ENCODE measurements at places on chromosomes 2 and 18.

- DNase-seq: no peak
Measured at GRCh38 chr2:2184549-2185249, 146.4 kb downstream of the MYT1L start.

DNA sequence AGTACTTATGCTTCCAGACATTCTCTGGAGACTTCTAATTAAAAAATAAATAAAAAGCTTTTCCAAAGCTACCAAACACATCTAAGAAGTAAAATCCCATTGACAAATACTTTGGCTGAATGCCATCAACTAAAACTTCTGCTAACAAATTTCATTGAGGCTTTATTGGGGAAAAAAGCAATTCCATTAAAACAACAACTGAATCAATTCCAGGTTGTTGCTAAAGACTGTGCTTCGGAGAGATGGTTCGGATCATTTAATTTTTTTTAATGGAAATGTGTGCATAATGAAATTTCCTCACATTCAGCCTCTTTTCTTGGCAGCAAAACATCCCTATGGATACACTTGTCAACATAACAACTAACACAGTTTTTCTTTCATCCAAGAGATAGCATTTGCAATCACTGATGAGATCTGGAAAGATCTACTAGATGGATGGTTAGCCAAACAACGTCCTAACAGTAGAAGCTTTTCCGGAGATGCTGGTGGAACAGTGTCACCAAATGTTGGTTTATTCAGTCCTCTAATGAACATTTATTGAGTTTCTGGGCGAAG is 446.1 kb upstream of the FAM98A start:
- DNase-seq: no peak

- DNase-seq: peak; percentile 56
Measured at GRCh38 chr18:74064510-74064909, 83.1 kb downstream of the FBXO15 start.

- no peak for DNase-seq
Measured at GRCh38 chr18:76720683-76721082, 101.7 kb upstream of the ZNF236 start.

- no peak for DNase-seq
Measured at GRCh38 chr2:224381521-224382279, 20.2 kb downstream of the FAM124B start.

- DNase-seq: no peak
Measured at GRCh38 chr2:238494573-238494961, 67.8 kb downstream of the ASB1 start.

- DNase-seq: peak; percentile 45
Measured at GRCh38 chr2:54560146-54560881, 104.2 kb downstream of the SPTBN1 start.

DNA sequence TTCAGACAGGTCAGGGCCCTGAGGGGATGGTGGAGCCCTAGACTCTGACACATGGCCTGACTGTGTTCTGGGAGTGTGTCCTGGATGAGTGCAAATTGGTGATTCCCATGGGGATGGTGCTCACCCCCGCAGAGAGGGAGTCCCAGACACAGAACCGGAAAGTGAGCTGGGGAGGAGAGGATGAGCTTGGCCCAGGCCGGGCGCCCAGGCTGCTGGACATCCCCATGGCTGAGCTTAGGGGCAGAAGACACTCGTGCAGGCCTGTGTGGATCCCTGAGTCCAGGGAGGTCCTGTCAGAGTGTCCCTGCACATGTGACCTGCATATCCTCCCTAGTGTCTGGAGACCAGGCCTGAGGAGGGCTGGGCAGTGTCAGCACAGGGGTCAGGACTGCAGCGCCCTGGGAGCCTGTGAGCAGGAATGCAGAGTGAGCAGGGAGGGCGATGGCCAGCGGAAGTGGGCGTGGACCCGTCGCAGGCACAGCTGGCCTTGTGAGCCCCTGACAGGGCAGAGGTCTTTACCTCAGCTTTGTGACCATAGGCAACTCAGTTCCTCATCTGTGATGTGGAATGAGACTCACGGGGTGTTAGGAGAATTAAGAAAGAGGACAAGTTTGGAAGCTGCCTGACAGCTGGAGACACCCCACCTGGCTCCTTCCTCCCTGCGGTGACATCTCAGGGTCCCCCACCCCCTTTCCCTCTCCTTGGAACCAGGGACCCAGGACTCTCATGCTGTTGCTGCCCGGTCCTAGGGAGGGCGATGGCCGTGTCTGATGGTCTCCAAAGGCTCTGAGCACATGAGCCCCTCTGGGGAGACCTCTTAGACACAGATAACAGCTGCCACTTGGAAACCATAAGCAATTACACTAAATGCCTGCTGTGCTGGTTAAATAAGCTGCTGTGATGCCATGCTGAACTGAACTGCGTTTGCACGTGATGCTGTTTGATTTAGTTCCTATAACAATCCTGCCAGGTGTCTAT is 62.6 kb upstream of the HS6ST1 start:
- no peak for DNase-seq

DNA sequence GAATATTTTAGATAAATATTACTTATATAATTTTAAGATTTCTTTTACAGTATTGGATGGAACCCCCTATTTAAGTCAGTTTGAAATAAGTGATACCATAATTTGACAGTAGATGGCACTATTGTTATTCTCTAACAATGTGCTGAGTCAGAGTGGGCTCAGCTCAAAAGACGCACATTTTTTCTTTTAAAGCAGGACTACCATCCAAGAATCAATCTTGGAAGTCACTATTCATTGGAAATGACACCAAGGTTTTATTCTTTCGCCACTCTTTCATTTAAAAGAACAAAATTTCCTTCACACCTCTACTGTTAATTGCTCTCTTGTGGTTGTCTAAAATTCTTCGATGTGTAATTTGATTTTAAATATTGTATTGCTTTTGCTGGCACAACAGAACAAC is 32.6 kb upstream of the SPAG16 start:
- DNase-seq: no peak

DNA sequence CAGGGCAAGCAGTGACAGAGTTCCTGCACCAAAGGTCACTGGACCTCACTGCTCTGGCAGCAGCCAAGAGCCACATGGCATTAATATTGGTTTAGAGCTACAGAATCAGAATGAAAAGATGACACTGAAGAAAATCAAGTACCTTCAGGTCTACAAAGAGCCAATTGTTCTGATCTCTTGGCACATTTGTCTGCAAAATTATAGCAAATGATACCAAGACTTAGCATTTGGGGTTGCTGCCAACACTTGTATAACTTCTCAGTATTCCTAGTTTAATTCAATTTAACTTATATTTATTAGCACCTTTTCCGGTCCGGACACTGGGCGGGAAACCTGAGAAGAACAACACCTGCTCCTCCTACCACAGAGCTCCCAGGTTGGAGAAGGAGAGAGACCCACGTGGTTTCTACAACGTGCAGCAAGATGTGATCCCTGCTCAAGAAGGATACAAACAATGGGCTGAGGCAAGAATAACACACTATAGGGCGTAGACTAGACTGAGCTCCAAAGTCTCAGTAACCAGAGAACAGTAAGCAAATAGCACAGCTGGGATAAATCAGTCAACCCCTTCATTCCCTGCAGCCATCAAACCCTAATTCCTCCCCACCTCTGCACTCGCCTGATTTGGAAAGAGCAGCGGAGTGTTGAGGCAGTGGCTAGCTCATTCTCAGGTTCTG is 2.4 kb downstream of the LRRC30 start:
- DNase-seq: no peak

DNA sequence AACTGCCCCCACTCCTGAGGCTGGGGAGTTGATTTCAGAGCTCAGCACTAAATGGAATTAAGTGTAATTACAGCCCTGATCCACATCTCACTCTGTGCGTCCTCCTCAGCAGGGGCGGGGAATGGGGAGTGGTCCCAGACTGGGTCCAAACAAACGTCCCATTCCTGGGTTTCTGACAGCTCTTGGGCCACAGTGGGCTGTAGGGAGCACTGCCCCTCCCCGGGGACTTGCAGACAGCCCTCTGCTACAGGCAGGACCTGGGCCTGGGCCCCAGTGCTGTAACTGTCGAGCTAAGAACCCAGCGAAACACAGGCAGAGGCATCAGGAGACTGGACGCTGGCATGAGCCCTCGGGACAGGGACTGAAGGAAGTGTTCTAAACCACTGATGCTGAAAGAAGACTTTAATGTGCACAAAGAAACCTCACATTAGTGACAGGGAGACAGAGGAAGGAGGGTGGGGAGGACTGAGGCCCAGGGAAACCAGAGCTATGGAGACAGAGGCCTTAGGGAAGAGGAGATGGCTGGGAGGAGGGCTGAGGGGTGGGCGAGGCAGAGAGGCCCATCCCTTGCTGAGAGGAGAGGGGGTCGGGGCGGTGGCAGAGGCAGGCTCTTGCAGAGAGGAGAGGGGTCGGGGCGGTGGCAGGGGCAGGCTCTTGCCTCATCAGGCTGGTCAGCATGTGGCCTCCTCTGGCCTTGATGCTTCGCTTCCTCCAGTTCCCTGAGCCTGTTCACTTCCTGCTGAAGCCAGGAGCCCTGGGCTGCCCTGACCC is 5.8 kb upstream of the SEMA4C start:
- DNase-seq: no peak

GRCh38 chr18:37328946-37329719 is 236.5 kb downstream of the CELF4 start:
- no peak for DNase-seq

DNA sequence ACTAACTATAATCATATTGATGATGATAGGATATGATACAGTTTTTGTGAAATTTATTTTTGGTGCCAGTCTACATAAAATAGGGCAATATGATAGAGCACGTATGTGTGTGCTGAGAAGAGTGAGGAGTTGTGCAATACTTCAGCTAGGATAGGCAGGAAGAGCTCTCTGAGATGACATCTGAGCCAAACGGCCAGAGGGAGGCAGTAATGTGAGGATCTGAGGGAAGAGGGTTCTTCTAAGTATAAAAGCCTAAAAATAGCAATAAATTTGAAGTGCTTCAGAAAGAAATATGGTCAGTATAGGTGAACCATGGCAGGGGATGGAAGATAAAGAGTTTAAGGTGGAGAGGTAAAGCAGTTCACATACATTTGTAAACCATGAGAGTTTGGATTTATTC is 102.5 kb downstream of the OLA1 start:
- DNase-seq: no peak

- no peak for DNase-seq
Measured at GRCh38 chr2:132798341-132798740, 128.3 kb upstream of the LYPD1 start.

DNA sequence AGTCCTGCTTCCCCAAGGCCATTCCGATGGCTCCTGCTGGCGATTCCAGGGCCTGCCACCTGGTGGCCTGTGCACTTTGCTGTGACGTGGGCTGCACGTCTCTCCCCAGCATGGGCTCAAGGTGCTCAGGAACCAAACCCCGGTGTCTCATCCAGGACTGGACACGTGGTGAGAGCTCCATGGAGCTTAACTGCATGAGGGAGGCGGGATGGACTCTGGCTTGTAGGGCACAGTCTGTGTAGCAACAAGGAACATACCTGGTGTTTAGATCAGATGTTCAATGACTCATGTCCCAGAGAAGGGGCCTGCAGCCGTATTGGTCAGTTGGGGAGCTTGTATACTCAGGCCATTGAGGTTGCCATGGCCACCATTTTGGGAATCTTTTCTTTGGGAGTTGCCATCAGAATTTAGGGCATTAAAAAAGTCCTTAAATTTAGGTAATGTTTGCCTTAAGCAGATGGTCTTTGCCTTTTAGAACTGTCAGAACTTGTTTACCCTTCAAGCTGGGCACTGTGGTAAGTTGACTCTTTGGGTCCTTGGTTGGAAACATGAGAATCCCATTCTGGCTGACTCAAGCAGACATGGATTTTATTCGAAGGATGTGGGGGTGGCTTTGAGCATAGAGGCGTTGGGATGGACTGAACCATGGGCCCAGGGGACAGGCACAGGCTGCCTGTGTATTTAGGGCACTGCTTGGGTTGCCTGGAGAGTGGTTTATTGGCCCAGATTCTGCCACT is 21.0 kb downstream of the AGAP1 start:
- no peak for DNase-seq

GRCh38 chr18:79299711-79300110 is 96.0 kb upstream of the NFATC1 start:
- DNase-seq: no peak

- DNase-seq: no peak
Measured at GRCh38 chr2:224268441-224268840, 133.5 kb downstream of the FAM124B start.

DNA sequence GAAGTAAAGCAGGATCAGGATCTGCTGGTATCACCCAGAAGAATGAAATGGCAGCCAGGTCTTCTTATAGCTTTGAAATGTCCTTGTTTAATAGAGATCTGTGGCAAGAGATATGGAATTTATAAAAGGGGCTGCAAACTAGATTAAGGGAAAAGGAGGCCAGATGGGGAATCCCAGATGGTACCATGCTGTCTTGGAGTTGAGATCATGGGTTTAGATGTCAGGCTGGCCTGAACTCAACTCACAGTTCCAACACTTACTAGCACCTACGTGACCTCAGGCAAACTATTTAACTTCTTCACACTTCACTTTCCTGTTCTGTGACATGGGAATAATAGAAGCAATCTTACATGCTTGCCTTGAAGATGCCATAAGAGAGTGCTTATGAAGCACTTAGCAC is 188.2 kb downstream of the ALK start:
- no peak for DNase-seq

GRCh38 chr2:202950592-202950991 is 38.5 kb downstream of the CARF start:
- no peak for DNase-seq

DNA sequence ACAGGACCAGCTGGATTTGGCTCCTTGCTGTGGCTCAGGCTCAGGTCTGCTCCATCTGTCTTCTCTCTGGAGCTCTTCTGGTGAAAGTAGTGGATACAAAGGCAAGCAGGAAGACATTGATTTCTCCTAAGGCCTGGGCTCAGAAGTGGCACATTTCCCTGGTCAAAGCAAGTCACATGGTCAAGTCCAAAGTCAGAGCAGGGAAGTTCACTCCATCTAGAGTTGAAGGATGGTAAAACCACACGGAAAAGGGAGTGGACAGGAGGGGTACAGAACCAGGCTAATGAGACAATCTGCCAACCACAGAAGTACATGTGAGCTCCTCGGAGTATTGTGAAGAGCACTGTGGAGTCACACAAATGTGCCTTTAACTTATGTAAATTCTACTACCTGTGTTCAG is 66.1 kb downstream of the MARCO start:
- DNase-seq: no peak

DNA sequence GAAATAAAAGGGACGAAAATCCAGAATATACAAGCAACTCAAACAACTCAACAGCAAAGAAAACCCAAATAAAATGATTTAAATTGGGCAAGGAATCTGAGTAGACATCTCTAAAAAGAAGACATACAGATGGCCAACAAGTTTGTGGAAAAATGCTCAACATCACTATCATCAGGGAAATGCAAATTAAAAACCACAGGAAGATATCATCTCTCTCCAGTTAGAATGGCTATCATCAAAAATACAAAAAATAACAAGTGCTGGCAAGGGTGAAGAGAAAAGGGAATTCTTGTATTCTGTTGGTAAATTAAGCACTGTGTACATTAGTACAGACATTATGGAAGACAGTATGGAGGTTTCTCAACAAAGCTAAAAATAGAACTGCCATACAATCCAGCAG is 80.0 kb downstream of the RAB31 start:
- DNase-seq: no peak

- peak; percentile 38 for DNase-seq
Measured at GRCh38 chr2:10375570-10376281, 72.4 kb downstream of the ODC1 start.

GRCh38 chr2:190271783-190272456 is 47.7 kb downstream of the HIBCH start:
- no peak for DNase-seq

- no peak for DNase-seq
Measured at GRCh38 chr2:30236591-30237238, 5.4 kb downstream of the LBH start.

- DNase-seq: no peak
Measured at GRCh38 chr2:179677746-179678505, 183.5 kb downstream of the ZNF385B start.

- DNase-seq: no peak
Measured at GRCh38 chr18:74139888-74140287, 7.7 kb downstream of the FBXO15 start.

All from CD4-positive, alpha-beta T cell treated with Interleukin-6 for 4 hours (primary cell).